ENCODE measurements at places on chromosomes 4 and X. TPM values are rescaled to one million over a fixed set of nuclear protein-coding genes. Genes with fewer than 3 reads are reported as not detected.

Gene CYBB
- total RNA-seq: 10.2 TPM

Gene FGF13
- 15.1 TPM for total RNA-seq

GRCh38 chr4:113781439-113782040 is 20.0 kb upstream of the CAMK2D start:
- no peak for DNase-seq

DNA sequence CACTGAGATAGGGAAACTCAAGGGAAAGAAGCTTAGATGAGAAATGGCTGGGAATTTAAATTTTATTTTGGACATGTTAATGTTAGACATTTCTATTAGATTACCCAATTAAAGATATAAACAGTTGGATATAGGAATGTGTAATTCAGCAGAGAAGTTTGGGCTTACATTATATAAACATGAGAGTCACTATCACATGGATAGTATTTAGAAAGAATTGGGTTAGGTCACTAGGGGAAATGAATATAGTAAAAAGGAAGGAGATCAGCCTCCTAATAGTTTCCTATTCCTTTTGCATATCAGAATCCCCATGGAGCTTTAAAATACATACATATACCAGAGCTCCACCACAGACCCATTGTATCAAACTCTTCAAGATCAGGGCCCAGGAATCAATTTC is 19.6 kb upstream of the CXCL5 start:
- DNase-seq: no peak

DNA sequence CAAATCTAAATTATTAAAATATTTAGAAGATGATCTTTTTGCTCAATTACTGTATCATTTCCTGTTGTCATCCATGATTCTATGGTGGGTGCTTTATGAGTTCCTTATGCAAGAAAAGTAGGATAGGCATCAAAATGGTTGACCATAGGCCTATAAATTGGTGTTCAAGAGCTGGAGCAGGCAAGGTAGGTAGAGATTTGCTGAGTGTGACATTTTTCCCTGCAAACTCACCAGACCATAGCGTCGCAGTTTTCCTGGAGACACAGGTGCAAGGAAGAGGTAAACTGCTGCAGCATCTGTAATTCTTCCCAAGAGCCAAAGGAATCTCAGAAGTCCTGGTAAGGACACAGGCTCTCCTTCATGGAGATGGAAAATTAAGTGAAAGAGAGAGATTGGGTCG is 33.7 kb upstream of the DCLK2 start:
- DNase-seq: no peak

All from uterus (tissue), 4 donors.